ENCODE measurements at places on chromosomes 4 and X.

- no peak for DNase-seq
These were observed 5.2 kb upstream of the PCDH10 start for GRCh38 chr4:133143775-133144430.

- no peak for DNase-seq
These were observed 220.7 kb downstream of the CAMK2D start for GRCh38 chr4:113540859-113541258.

DNA sequence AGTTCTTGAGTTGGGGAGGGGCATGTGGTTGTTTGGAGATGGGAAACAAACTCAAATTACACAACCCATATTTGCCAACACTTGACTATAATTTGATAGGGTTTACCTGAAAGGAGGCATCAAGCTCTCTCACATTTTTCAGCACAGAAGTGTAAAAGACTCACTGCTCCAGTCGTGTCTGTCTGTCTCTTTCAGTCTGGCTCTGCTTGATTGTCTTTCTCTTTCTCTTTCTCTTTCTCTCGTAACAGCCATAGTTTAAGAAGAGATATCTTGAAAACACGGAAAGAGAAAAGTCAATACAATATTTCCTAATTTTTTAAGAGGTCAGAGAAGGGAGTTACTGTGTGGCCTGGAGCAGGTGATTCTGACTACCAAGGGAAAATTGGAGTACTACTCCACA lies 413.6 kb upstream of the CXorf51A start:
- no peak for DNase-seq

- DNase-seq: no peak
These were observed 8.1 kb downstream of the COQ2 start for GRCh38 chr4:83276299-83277040.

DNA sequence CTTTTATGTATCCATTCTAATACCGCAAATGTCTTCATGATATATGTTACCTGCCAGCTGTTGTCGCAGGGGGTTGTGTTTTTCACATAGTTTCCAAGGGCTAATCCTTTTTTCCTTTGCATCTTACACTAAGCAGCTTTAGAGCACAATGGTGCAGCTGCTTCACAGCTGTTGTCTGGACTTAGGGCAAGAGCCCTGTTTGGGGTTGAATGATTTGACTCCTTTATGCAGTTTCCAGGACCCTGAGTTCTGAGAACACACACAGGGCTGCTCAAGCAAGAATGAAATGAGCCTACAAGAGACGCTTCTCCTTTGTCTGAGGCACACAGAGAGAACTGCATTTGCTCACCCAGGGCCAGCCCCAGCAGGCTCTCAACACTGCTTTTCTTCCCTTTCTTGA lies 20.2 kb downstream of the CCNG2 start:
- no peak for DNase-seq

- DNase-seq: no peak
These were observed 17.6 kb upstream of the PRPS1 start for GRCh38 chrX:107610667-107611066.

- no peak for DNase-seq
These were observed 180.7 kb downstream of the AR start for GRCh38 chrX:67724359-67725110.

- no peak for DNase-seq
These were observed 95.8 kb downstream of the MGST2 start for GRCh38 chr4:139761461-139761860.

DNA sequence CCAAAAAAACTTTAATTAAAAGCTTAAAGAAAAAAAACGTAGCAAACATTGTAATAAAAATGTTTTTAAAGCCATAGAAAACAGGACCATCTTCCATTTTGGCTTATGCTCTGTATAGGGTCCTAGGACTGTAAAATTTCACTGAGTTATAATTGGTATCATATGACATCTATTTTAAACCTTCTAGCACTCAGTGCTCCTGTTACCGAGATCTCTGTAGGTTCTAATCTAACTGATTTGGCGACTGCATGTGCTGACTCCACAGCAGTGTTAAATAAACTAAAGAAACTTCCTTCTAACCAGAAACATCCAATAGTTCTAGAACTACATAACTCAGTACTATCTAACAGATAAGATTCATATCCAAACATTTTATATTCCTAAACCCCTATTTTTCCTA lies at the start of gene ASB11:
ASB11 (minus strand) TSS at position 132 of the 400 bp plus-strand sequence; CDS start at position 97, 35 bp downstream.
- no peak for DNase-seq

DNA sequence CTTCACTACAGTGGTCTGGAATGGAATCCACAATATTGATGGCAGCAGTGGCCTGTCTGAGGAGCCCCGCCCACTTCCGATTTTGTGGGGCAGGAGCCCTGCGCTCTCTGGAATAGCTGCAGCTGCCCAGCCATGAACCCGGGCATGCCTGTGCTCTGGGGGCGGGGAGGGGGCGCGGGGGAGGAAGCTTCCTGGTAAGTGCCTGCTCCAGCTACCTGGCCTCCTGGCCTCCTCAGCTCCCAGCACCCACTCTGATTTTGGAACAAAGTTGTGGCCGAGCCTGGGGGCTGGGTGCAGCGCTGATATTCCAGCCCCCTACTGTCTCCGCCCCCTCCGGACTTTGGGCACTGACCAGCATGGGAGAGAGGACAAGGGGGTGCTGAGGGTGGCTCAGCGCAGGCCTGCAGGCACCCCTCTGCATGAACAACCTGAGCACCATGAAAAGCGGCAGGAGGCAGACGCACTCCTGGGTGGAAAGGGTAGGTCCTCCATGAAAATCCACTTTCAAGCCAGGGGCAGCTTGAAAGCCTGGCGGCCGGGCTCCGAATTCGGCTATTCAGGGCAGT lies 972.7 kb upstream of the AGA start:
- DNase-seq: no peak

GRCh38 chr4:13597141-13597540 lies 30.4 kb downstream of the BOD1L1 start:
- no peak for DNase-seq

DNA sequence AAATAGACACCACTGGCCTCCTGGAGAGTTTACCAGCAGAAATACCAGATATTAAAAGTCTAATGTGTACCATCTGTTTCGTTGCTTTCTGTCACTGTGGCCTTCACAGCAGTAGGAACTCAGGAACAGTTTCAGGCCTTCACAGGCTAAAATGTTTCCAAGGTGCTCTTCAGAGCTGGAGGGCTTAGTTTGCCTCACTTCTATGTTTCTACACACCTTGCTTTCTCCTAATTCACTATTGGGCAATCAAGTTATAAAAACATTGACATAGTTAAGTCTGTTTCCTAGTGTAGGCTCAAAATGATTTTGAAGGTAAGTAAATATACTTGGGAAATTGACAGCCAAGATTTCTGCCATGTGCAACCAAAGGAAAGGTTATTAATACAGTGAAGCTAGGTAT lies 258.6 kb downstream of the TEX13A start:
- no peak for DNase-seq

DNA sequence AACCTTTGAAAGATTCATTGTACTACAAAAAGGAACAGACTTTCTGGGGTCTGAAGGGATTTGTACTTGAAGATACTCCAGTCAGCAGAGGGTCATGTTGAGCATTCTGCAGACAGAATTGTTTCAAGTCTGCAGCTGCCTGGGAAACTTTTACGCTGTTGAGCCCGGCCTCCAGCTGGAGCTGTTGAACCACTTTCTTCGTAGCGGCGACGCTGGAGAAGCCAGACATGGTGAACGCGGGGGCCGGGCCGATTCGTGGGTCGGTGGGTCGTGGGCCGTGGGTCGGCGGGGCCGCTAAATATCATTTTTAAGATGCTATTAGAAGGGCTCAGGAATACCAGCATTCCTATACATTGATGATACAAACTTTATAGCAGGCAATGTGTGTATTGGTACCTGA lies 12.0 kb upstream of the RTL9 start:
- no peak for DNase-seq

DNA sequence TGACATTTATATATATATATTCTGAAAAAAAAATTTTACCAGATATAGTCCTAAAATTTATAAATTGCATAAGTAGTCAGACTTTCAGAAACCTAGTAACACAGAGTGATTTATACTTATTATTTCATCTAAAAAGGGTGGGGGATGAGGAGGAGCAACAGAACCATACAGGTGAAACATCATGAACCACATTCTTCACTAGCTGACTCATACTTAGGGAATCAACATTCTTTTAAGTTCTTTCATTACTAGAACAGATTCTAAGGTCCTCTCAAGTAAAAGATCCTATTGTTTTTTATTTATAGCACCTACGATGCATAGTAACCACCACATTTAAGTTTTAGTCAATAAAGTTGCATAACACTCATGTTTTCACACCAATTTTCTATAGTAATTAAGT lies 166.1 kb downstream of the LRBA start:
- no peak for DNase-seq

GRCh38 chr4:55386073-55386472 lies 9.7 kb upstream of the TMEM165 start:
- DNase-seq: no peak

Data from activated CD4-positive, CD25-positive, alpha-beta regulatory T cell (primary cell).